ENCODE measurements at places on chromosomes 11 and 22.

DNA sequence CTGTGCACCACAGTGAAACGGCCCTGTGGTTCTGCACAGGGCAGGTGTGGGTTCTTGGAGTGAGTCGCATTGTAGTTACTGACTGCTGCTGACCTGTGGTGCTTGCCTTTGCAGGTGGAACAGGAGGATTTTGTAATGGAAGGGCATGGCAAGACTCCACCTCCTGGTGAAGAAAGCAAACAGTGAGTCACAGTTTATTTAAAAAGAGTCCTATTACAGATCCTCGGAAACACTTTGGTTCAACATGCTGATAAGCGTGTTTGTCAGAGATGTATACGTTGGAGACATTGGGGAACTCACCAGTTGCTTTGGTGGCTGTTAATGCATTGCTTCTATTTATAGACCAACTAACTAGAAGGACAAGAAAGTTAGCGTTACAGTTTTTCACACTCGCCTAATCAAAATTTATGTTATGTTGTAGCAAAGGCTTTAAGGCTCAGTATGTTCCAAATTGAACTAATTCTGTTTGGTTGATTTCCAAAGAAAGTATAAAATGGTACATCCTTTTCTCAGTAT, 21.7 kb upstream of the TNRC6B start:
- DNase-seq, result no peak
- H3K4me1 ChIP-seq, result no peaks in the 10 kb centered on the region
- H3K36me3 ChIP-seq, result no peaks in the 10 kb centered on the region
- no peaks in the 10 kb centered on the region for H3K27me3 ChIP-seq
- no peak overlapping the region for H3K4me3 ChIP-seq

DNA sequence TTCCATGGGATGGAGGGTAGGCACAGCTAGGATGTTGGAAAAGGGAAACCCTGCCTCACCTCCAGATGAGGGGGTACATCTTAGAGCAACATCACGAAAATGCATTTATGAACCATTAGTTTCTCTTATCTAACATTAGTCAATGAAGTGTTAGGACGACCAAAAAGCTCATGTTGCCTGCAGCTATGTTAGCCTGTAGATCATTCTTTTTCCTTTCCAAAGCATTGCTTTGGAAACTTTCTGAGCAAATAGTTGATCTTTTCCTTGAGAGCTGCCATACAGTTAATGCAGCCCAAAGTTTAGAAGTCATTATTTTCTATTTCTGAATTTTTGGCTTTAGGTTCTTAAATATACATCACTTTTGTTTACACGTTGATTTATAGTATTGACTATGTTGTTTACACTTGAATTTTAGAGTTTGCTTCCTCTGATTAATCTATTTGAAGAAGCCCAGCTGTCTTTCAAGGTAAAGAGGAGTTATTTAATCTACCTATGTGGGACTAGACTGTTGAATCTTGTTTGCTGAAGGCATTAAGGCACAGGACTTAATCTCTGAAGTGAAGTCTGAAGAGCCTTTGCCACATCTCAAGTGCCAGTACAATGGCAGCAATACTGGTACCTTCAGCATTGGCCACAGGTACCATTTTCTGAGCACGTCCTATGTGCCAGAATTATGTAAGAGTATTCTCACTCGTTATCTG, 11.0 kb downstream of the POU2AF3 start:
- H3K36me3 ChIP-seq, result no peaks in the 10 kb centered on the region
- no peak overlapping the region for H3K27ac ChIP-seq
- DNase-seq, result no peak
- no peak overlapping the region for H3K4me3 ChIP-seq
- H3K4me1 ChIP-seq, result no peaks in the 10 kb centered on the region

DNA sequence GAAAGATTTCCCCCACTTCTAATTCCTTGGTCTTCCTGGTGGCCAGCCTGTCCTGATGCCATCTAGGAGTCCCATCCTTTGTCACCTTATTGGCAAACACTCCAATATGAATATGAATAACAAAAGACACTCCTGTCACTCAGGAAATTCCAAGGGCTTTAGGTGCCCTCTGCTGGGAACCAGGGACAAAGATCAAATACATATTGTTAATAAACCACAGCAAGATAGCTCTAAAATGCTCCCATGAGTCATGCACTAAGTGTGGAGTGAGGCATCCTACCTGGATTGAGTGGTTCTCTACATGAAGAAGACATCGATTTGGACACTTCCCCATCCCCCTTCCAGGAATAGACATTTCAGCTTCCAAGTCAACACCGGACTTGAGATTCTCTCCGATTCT, 823.6 kb downstream of the TBC1D22A start:
- no peaks in the 10 kb centered on the region for H3K36me3 ChIP-seq
- DNase-seq, result no peak
- H3K27ac ChIP-seq, result no peak overlapping the region
- H3K4me3 ChIP-seq, result no peak overlapping the region

- H3K4me3 ChIP-seq, result no peak overlapping the region
- H3K27me3 ChIP-seq, result no peaks in the 10 kb centered on the region
- no peak for DNase-seq
- no peaks in the 10 kb centered on the region for H3K4me1 ChIP-seq
These were observed 78.1 kb downstream of the CD44 start for GRCh38 chr11:35216962-35217678.

GRCh38 chr22:43060183-43060582, 29.0 kb downstream of the TTLL1 start:
- no peak overlapping the region for H3K4me3 ChIP-seq
- H3K27me3 ChIP-seq, result no peaks in the 10 kb centered on the region
- no peak overlapping the region for H3K27ac ChIP-seq
- H3K36me3 ChIP-seq, result no peaks in the 10 kb centered on the region
- no peaks in the 10 kb centered on the region for H3K4me1 ChIP-seq

- H3K4me1 ChIP-seq, result peaks cover 15% of the 10 kb centered on the region
- peaks cover 59% of the 10 kb centered on the region for H3K27me3 ChIP-seq
- peak; percentile 70 for DNase-seq
- peak overlapping the region; percentile 42 for H3K4me3 ChIP-seq
- no peak overlapping the region for H3K27ac ChIP-seq
These were observed 21.0 kb downstream of the OTUB1 start for GRCh38 chr11:64007160-64007628.

DNA sequence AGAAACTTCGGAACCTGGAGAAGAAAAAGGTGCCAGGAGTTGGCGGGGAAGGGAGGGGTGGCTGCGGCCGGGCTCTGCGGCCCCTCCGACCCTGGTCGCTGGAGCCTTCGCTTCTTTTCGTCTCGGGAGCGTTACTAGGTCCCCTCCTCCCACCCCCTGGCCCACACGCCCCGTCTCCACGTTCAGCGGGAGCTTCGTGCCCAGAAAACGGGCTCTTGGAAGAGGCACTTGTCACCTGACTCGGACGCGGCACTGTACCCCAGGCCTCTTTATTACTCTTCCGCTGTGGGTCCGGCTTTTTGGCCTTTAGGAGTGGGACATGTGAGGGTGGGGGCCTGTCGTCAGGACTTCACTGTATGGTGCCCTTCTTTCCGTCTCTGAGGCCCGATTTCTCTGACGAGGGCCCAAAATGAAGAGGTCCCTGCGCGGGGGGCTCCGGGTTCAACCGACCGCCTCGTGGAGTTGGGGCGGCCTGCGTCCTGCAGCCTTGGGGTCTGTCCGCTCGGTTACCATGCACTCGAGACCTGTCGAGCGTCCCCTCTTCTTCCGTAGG, 1.2 kb downstream of the CAPRIN1 start:
- peak; percentile 56 for DNase-seq
- H3K4me3 ChIP-seq, result peak overlapping the region; percentile 100
- H3K27me3 ChIP-seq, result no peaks in the 10 kb centered on the region
- peak overlapping the region; percentile 98 for H3K27ac ChIP-seq
- H3K4me1 ChIP-seq, result peaks cover 24% of the 10 kb centered on the region

DNA sequence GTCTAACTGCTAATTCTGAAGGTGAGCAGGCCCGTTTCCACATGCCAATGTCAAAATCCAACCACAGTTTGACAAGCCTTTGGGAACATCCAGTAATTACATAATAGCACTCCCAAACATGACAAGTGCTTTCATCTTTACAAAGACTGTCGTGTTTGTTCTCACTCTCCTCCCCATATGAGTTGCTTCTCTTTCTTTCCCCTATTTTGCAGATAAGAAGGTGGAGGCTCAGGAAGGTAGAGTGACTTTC, 55.9 kb upstream of the CD44 start:
- no peaks in the 10 kb centered on the region for H3K4me1 ChIP-seq
- no peak overlapping the region for H3K27ac ChIP-seq
- DNase-seq, result no peak
- H3K4me3 ChIP-seq, result no peak overlapping the region
- no peaks in the 10 kb centered on the region for H3K27me3 ChIP-seq

- no peaks in the 10 kb centered on the region for H3K36me3 ChIP-seq
- no peaks in the 10 kb centered on the region for H3K4me1 ChIP-seq
- H3K27me3 ChIP-seq, result no peaks in the 10 kb centered on the region
These were observed 50.2 kb downstream of the RPL27A start for GRCh38 chr11:8732748-8733241.

GRCh38 chr11:76322540-76322939, 58.4 kb downstream of the THAP12 start:
- no peaks in the 10 kb centered on the region for H3K36me3 ChIP-seq
- H3K27ac ChIP-seq, result no peak overlapping the region
- peaks cover 10% of the 10 kb centered on the region for H3K4me1 ChIP-seq

- no peaks in the 10 kb centered on the region for H3K36me3 ChIP-seq
- no peak overlapping the region for H3K27ac ChIP-seq
- no peak for DNase-seq
- H3K4me3 ChIP-seq, result no peak overlapping the region
- peaks cover 29% of the 10 kb centered on the region for H3K4me1 ChIP-seq
- H3K27me3 ChIP-seq, result no peaks in the 10 kb centered on the region
These were observed 65.6 kb downstream of the PPFIBP2 start for GRCh38 chr11:7579361-7579791.

DNA sequence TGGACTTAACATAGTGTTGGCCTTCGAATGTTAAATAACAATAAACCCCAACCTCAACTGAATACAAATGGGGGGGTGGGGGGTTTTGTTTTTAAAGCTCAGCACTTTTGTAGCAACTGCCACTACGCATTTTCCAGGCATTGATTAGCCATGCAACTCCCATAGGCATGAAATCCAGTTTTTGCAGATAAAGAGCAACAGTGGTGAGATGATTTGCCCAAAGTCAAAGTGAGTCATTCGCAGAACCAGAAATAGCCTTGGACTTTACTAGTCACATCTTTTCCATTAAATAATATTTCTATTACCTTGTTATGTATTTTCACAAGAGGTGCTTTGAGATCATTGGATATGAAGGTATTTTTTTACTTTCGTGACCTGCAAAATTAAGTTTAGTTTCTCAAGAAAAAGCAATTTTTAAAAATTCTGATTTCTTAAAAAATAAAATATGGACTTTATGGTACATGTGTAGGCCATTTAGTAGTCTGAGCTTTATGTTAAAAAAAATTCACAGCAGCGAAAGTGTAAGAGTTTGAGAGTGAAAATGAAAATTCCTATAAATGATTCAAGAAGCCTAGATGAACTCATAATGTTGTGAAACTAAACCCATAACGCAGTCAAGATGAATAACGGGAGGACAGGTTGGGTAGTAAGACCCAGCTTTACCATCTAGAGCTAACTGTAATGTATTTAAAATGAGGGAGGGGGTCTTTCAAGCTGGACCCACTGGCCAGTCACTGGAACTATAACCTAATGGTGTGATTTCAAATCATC, 1.9 kb upstream of the PHF21A start:
- no peak for DNase-seq
- H3K4me1 ChIP-seq, result peaks cover 13% of the 10 kb centered on the region
- H3K27me3 ChIP-seq, result no peaks in the 10 kb centered on the region
- peak overlapping the region; percentile 84 for H3K4me3 ChIP-seq
- H3K27ac ChIP-seq, result no peak overlapping the region

- H3K27ac ChIP-seq, result no peak overlapping the region
- no peak overlapping the region for H3K4me3 ChIP-seq
- no peak for DNase-seq
- no peaks in the 10 kb centered on the region for H3K36me3 ChIP-seq
These were observed 41.8 kb upstream of the SPON1 start for GRCh38 chr11:13920756-13921155.

- H3K27ac ChIP-seq, result no peak overlapping the region
- peaks cover 8% of the 10 kb centered on the region for H3K4me1 ChIP-seq
- no peaks in the 10 kb centered on the region for H3K36me3 ChIP-seq
- H3K4me3 ChIP-seq, result no peak overlapping the region
- H3K27me3 ChIP-seq, result no peaks in the 10 kb centered on the region
- no peak for DNase-seq
These were observed 11.9 kb upstream of the TMPRSS4 start for GRCh38 chr11:118064956-118065355.

- no peaks in the 10 kb centered on the region for H3K36me3 ChIP-seq
- no peaks in the 10 kb centered on the region for H3K4me1 ChIP-seq
- no peak for DNase-seq
- no peak overlapping the region for H3K27ac ChIP-seq
- no peaks in the 10 kb centered on the region for H3K27me3 ChIP-seq
These were observed 2249.5 kb downstream of the LRRC4C start for GRCh38 chr11:39209981-39210380.

GRCh38 chr11:68924073-68924925, 20.6 kb downstream of the IGHMBP2 start:
- no peak for DNase-seq
- H3K27me3 ChIP-seq, result no peaks in the 10 kb centered on the region

- H3K27me3 ChIP-seq, result no peaks in the 10 kb centered on the region
- H3K4me3 ChIP-seq, result no peak overlapping the region
- H3K4me1 ChIP-seq, result peaks cover 65% of the 10 kb centered on the region
- no peaks in the 10 kb centered on the region for H3K36me3 ChIP-seq
These were observed 148.3 kb upstream of the RASSF10 start for GRCh38 chr11:12860827-12861226.

- no peak overlapping the region for H3K27ac ChIP-seq
- no peaks in the 10 kb centered on the region for H3K36me3 ChIP-seq
- DNase-seq, result no peak
- peaks cover 16% of the 10 kb centered on the region for H3K4me1 ChIP-seq
- peaks cover 18% of the 10 kb centered on the region for H3K27me3 ChIP-seq
- no peak overlapping the region for H3K4me3 ChIP-seq
These were observed 2.7 kb downstream of the ZBED4 start for GRCh38 chr22:49856343-49856742.

DNA sequence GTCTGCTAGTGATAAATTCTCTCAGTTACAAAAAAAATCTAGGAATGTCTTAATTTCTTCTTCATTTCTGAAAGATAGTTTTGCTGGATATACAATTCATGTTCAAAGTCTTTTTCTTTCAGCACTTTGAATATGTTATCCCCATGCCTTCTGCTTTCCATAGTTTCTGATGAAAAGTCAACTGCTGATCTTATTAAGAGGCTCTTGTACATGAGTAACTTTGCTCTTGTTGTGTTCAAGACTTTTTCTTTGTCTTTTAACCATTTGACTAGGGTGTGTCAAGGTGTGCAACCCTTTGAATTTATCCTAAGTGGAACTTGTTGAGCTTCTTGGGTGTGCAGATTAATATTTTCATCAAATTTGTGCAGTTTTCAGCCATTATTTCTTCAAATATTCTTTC, 22.1 kb upstream of the ACCSL start:
- peaks cover 15% of the 10 kb centered on the region for H3K4me1 ChIP-seq
- no peaks in the 10 kb centered on the region for H3K27me3 ChIP-seq
- no peak overlapping the region for H3K27ac ChIP-seq
- no peaks in the 10 kb centered on the region for H3K36me3 ChIP-seq

- DNase-seq, result no peak
- peaks cover 8% of the 10 kb centered on the region for H3K4me1 ChIP-seq
- H3K36me3 ChIP-seq, result peaks cover 34% of the 10 kb centered on the region
- H3K27me3 ChIP-seq, result no peaks in the 10 kb centered on the region
These were observed 4.9 kb downstream of the CWC15 start for GRCh38 chr11:94968334-94968958.

- no peaks in the 10 kb centered on the region for H3K27me3 ChIP-seq
- H3K4me1 ChIP-seq, result no peaks in the 10 kb centered on the region
- H3K27ac ChIP-seq, result no peak overlapping the region
These were observed 515.1 kb downstream of the CNTN5 start for GRCh38 chr11:99535819-99536218.

- DNase-seq, result no peak
- peaks cover 19% of the 10 kb centered on the region for H3K4me1 ChIP-seq
- H3K27me3 ChIP-seq, result no peaks in the 10 kb centered on the region
- H3K36me3 ChIP-seq, result no peaks in the 10 kb centered on the region
- no peak overlapping the region for H3K4me3 ChIP-seq
- no peak overlapping the region for H3K27ac ChIP-seq
These were observed 138.1 kb upstream of the E2F8 start for GRCh38 chr11:19378814-19379213.

Measured in neural progenitor cell (in vitro differentiated cells).